HEK293T (cell line): ENCODE measurements at places on chromosomes 16 and 17.

GRCh38 chr16:71927383-71927782, 32.1 kb downstream of the IST1 start:
- no peak for DNase-seq

- DNase-seq = no peak
Measured at GRCh38 chr16:29763326-29763725, 14.7 kb upstream of the ZG16 start.

- DNase-seq = peak; percentile 63
Measured at GRCh38 chr17:81230043-81230820, 7.5 kb upstream of the CEP131 start.

DNA sequence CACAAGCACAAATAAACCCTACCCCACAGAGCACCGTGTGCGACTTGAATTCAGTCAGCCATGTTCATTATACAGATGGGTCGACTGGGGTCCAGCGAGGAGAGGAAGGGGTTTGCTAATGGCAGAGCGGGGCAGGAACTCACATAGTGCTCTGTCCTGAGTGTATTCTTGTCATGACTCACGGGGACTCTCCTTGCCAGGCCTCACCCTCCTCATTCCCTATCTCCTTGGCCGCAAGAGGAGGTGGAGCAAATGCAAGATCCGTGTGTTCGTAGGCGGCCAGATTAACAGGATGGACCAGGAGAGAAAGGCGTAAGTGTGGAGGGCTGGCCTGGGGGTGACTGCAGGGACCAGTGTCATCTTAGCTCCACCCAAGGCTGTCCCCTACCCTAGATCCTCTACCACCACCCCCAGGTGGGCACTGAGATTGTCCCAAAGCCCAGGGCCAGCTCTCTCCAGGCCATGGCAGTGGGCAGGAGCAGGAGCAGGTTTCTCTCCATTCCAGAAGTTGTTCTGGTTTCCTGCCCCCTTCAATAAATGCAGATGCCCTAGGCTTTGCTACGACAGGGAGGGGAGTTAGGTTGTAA, 29.4 kb downstream of the SLC12A3 start:
- no peak for DNase-seq

GRCh38 chr17:44932787-44933097, 14.8 kb downstream of the KIF18B start:
- no peak for DNase-seq

DNA sequence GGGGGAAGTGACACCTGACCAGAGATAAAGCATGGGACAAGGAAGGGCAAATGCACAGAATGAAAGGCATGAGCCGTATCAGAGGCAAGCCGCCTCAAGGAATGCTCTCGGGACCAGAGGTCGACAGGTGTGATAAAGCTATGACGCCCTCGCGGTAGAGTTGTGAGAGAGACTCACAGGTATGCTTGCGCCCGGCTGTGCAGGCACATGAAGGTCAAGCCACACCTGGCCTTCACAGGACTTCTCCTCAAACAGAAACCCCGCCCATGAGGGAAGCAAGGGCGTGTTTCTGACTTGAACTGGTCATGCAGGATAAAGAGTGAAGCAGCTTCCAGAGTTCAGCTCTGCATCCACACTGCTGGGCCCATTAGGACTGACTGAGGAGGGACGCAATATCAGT, 7.8 kb downstream of the NCBP3 start:
- DNase-seq = no peak

- no peak for DNase-seq
Measured at GRCh38 chr17:39139161-39139511, 12.3 kb downstream of the PLXDC1 start.

- DNase-seq = no peak
Measured at GRCh38 chr16:10646581-10647263, 48.0 kb downstream of the TEKT5 start.

- DNase-seq = no peak
Measured at GRCh38 chr17:45292696-45293412, 24.0 kb downstream of the MAP3K14 start.

DNA sequence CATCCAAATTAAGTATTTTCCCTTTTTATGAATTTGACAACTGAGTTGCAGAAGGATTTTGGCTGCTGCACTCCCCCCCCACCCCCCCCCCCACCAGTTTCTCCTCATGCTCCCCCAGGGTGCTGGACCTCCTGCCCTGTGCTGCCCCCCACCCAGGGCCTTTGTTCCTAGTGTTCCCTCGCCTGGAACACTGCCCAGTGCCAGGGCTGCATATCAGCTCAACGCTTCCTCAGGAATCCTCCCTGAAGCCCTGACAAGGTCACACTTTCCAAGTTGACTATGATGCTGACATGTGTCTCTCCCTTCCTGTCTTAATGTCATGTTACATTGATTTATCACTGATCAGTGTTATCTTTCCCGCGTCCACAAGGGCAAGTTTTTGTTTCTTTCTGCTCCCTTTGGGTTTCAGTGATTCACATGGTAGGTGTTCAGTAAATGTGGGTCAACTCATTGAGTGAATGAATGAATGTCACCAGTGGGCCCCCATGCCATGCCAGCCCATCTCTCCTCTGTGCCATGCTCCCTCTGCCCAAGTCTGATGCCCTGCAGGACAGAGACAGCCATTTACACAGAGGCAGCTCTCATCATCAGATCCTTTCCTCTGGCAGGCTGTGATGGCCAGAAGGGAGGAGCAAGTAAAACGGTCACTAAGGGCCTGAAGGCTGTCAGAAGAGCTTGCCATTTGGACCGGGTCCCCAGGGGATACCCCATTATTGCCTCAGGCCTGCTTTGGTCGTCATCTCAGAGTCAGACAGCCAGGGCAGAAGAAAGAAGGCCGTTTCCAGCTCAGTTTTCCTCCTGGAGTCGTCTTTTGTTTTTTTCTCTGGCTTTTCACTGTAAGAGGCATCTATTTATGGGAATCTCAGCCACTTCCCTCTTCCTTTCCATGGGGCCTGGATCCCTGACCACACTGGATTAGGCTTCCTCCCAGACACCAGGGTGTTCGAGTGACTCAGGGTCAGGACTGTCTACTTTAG, 386.2 kb downstream of the SNX29 start:
- DNase-seq = no peak

- no peak for DNase-seq
Measured at GRCh38 chr16:10613785-10614485, 33.5 kb upstream of the EMP2 start.

- DNase-seq = no peak
Measured at GRCh38 chr16:10675216-10675615, 19.5 kb downstream of the TEKT5 start.

DNA sequence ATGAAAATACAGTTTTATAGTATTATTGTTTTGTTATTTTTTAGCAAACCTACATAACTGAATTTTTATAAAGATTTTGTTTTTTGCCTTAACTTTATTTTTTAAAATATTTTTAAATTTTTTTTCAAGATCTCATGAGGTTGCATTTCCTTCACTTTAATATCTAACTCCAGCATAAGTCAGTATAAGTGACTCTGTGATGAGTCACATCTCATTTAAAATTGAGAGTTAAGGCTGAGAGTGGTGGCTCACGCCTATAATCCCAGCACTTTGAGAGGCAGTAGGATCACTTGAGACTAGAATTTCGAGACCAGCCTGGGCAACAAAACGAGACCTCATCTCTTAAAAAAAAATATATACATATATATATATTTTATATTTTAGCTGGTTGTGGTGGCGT, 44.0 kb downstream of the NLK start:
- DNase-seq = no peak

DNA sequence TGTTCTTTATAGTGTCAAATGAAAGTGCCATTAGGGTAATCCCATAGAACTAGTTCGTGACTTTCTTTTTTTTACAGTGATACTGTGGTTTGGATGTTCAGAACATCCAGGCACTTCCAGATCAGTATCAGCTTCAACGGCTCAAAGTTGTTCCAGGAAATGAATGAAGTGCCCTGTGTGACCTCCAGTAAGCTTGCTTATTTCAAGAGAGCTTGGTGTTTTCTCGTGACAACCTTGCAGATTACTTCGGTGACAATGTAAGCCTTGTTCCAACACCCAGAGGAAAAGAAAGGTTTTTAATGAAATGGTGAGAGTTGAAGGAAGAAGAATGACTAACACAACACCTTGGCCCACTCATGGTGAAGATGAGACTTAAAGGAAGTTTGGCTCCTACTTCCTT, 16.0 kb upstream of the KCNJ16 start:
- DNase-seq = no peak

GRCh38 chr16:50924759-50925545, 183.1 kb downstream of the CYLD start:
- DNase-seq = no peak

DNA sequence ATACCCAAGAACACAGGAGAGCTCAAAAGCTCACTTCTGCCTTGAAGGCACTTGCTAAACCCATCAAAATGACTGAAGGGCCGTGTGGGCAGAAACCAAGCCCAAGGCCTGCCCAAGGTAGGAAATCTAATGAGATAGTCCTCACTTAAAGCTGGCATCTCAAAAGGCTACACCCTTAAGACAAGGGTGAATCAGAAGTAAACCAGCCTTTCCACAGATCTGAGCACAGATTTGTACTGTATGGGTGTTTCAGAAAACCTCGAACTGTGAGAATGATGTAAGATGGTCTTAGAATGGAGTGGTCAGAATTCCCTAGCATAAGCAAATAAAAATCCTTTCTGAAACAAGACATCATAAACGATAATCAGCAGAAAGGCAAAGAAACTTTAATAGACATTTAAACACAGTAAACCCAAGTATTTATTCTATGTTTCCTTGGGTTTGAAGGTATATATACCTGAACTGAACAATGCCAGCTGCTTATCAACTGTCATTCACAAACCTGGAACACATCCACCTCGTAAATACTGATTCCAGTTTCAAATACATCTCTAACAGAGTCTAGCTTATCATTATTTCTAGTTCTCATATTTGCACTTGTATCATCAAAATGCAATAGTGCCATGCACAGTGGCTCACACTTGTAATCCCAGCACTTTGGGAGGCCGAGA, 37.8 kb downstream of the GLG1 start:
- no peak for DNase-seq

- DNase-seq = no peak
Measured at GRCh38 chr17:75945211-75945610, 4.4 kb upstream of the FBF1 start.

GRCh38 chr16:87559945-87560344, 42.4 kb upstream of the JPH3 start:
- no peak for DNase-seq

GRCh38 chr17:21482189-21482865, 106.2 kb downstream of the KCNJ12 start:
- no peak for DNase-seq

DNA sequence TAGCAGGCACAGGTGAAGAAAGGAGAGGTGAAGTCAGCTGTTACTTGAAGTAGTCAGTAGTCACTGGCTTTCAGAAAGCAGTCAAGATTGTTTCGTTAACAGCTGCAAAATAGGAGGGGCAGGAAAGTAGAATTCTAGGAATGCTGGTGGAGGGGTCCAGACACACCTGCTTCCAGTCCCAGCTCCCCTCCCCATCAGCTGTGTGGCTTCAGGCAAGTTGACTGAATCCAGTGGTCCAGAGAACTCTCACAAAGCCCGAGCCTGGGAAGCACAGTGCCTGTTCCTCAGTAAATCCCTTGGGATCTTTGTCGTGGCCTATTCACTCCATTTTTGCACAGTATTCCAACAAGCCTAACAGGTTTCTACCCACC, 4.6 kb upstream of the SOCS1 start:
- DNase-seq = no peak

DNA sequence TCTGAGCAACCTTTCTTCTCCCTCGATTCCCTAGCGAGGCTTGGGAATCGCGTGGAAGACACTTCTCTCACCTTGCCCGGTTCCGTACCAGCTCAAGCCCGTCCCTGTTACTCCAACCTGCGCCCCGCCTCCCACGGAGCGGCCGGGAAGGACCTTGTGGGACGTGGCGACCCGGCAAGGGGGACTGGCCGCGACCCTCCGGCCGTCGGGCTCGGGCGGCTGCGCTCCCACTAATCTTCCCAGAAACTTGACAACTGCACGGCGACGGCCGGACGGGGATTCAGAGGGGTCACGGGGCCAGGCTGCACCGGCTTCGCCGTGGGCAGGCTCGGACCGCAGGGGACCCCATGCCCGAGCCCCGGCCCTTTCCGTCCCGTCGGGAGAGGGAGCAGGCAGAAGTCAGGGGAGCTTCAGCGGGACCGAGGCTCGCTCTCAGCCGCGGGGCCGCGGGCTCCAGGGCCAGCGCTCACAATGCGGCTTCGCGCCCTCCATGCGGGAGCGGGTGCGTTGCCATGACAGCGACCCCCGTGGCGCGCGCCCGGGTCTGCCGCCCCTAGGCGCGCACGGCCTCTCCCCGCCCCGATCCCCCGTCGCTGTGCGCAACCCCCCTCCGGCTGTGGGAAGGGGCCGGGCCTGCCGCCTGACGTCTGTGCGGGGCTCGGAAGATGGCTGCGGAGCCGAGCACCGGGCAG, at the start of gene SGSM2:
Gene SGSM2 (plus strand): TSS at position 650 of the 692 bp plus-strand sequence. CDS start 188 bp downstream, outside the sequence.
- peak; percentile 73 for DNase-seq

- no peak for DNase-seq
Measured at GRCh38 chr17:41972571-41973407, 6.2 kb downstream of the CNP start.

DNA sequence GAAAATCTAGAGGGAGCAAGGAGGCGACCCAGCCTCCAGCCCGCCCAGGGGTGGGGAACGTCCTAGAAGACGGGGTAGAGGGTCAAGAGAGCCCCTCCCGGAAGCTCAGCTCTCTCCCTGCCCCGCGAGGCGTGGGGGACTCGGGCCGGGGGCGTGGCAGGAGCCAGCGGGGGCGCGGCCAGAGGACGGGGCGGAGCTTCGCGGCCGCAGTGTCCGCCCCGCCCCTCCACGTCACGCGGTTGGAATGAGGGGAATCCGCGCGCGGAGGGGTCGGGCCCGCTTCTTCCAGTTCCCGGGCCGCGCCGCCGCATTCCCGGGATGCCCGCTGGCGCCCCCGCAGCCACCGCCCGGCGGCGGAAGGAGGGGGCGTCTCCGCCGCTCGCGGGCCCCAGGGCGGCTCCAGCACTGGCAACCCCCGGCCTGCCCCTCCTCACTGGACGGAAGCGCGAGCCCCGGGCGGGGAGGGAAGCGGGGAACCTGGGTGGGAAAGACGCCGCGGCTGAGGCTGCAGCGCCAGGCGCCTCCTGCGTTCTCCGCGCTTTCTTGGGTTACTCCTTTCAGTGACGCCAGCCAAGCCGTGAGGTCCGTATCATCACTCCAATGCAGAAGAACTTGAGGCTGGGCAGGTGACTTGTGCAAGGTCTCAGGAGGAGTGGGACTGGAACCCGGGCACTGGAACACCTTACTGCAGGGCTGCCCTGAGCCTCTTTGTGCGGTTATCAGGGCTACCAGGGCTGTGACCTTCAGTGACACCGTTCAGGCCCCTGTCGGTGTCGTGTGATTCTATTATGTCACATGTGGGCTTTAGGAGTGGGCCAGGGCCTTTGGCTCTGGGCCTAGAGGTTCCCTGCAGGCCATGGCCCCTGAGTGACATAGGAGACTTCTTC, 4.3 kb downstream of the MYO1C start:
- DNase-seq = peak; percentile 84

DNA sequence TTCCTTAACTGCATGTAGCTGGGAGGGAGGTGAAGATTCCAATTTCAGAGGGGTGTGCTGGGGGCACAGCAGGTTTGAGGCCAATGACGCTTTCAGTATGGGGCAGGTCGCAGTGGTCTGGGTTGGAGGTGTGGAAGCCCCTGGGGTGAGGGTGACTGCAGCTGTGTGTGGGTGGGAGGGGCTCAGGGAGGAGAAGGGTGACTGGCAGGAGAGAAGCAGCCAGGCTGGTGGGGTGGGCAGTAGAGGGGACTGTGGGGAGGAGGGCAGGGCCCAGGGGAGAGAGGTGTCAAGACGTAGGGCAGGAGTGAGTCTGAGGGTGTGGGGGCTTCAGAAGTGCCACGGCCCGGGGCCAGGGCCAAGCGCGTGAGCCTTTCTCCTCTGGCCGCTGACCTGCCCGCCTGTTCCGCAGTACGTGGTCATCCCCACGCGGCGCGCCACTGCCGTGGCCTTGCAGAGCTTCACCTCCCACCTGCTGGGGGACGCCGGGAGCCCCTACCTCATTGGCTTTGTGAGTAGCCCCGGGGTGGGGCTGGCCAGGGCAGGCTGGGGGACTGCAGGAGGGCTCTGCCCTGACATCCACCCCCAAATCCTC, 19.4 kb downstream of the MYBBP1A start:
- no peak for DNase-seq
